ENCODE measurements at places on chromosomes 7 and 10. TPM values are rescaled to one million over a fixed set of nuclear protein-coding genes. Genes with fewer than 3 reads are reported as not detected.

Gene NPFFR1
- not detected for total RNA-seq

Gene GPNMB
- total RNA-seq: 58.6 TPM

Gene RASA4B
- 1.8 TPM for total RNA-seq

Gene CUZD1
- total RNA-seq: 0.55 TPM

Gene IPMK
- total RNA-seq: 5.3 TPM

Gene EN2
- total RNA-seq: under 0.01 TPM

Gene STAMBPL1
- 27.3 TPM for total RNA-seq

Gene FAM131B
- total RNA-seq: 1.00 TPM

Gene UFSP1
- 4.1 TPM for total RNA-seq

Gene HYAL4
- total RNA-seq: not detected

Gene ANK3
- total RNA-seq: 3.3 TPM

Gene TMEM225B
- 1.1 TPM for total RNA-seq

Gene TACC2
- total RNA-seq: 2.7 TPM

Gene EIF5AL1
- 0.18 TPM for total RNA-seq

Gene MSMB
- total RNA-seq: not detected

Gene ZNF736
- 5.5 TPM for total RNA-seq

Gene TAS2R16
- not detected for total RNA-seq

Gene FAM25A
- not detected for total RNA-seq

Gene CREB5
- total RNA-seq: 5.8 TPM

Gene PDK4
- 16.2 TPM for total RNA-seq

Gene CRHR2
- not detected for total RNA-seq

Measured in smooth muscle cell of bladder (primary cell).